Endothelial cell (in vitro differentiated cells): ENCODE measurements at places on chromosomes 12 and 14.

DNA sequence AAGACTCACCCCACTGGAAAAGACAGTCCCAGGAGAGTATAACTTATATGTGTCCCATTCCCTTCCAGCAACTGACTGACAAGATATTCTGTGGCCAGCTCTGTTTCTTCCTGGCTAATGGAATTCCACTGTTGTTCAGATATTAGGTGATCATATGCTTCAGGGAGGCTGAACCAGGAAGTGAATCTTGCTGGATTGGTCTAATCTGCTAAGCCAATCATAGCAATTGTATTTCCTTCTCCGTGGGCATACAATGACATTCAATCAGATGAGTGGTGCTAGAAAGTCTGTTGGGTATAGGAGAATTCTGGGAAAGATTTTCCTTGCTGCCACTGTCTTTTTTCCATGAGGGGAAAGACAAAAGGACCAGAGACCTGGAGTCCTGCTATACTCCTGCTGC lies 12.1 kb downstream of the PYGL start:
- no peak for DNase-seq

DNA sequence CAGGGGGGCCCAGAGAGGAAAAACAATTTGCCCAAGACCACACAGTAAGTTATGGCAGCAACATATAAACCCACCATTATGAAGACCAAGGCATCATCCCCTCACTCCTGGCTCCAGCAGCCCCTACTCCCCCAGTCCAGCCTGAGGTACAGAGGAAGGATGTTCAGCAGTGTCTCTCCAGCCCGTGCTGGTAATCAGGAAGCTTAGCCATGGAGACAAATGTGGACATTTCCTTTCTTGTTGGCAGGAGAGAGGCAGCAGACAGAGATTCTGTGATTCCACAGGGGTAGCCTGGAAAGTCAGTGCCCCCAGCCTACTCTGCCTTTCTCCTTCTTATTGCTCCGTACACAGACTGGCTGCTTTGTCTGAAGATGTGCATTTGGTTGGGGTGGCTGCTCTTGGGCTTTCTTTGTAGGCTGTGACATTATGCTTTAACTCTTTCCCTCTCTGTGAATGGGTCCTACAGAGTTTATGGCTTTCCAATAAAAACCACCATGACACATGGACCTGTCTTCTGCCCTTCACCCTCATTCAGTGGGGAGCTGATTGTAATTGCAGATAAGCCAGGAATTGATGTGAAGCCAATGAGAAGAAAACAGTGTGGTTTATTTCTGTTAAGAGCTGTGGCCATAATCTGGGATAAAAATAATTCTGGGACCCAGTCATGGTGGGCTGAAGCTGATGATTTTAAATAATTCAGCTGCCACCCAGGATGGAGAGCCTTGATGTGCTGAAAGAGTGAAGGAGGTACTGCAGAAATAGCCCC lies 3.4 kb downstream of the RPH3A start:
- DNase-seq = no peak

GRCh38 chr14:83151571-83151970 lies 1617.9 kb upstream of the SEL1L start:
- no peak for DNase-seq

GRCh38 chr14:73149753-73150152 lies 13.4 kb downstream of the PSEN1 start:
- DNase-seq = no peak

GRCh38 chr12:103503546-103504480 lies 8.0 kb upstream of the C12orf42 start:
- DNase-seq = peak; percentile 71
